Activated CD8-positive, alpha-beta T cell treated with anti-CD3 and anti-CD28 coated beads, Interleukin-2, amount 10 ng/mL, durations not matched to agents 7 days and 5 days (primary cell): ENCODE measurements at places on chromosomes 5 and 9. TPM values are rescaled to one million over a fixed set of nuclear protein-coding genes. Genes with fewer than 3 reads are reported as not detected.

PAEP gene
- not detected for total RNA-seq

OSMR gene
- 0.05 TPM for total RNA-seq

CCNJL gene
- not detected for total RNA-seq

SURF1 gene
- total RNA-seq: 37.4 TPM

NEK6 gene
- total RNA-seq: 19.9 TPM

IFNA6 gene
- total RNA-seq: not detected

PTCD2 gene
- total RNA-seq: 9.5 TPM

HBEGF gene
- 13.5 TPM for total RNA-seq

PHPT1 gene
- 108 TPM for total RNA-seq

PCAT7 gene
- total RNA-seq: not detected

GARIN3 gene
- not detected for total RNA-seq

ENDOG gene
- total RNA-seq: 23.9 TPM

TMEM252 gene
- not detected for total RNA-seq

PCDHAC1 gene
- total RNA-seq: not detected

AIF1L gene
- total RNA-seq: 0.31 TPM

OR13C5 gene
- total RNA-seq: not detected
